ENCODE measurements at places on chromosomes 12 and 14. TPM values are rescaled to one million over a fixed set of nuclear protein-coding genes. Genes with fewer than 3 reads are reported as not detected.

The PPP2R3C gene
- 47.6 TPM for total RNA-seq

The CISTR gene
- total RNA-seq: not detected

The DPPA3 gene
- not detected for total RNA-seq

The COA8 gene
- 21.3 TPM for total RNA-seq

The B4GALNT3 gene
- 0.28 TPM for total RNA-seq

The GPX2 gene
- not detected for total RNA-seq

The ERBB3 gene
- total RNA-seq: 7.6 TPM

The RNASE4 gene
- 234 TPM for total RNA-seq

The BMAL2 gene
- 1.7 TPM for total RNA-seq

The RPGRIP1 gene
- total RNA-seq: 0.19 TPM

The PPM1H gene
- total RNA-seq: 1.4 TPM

The PPP1R1A gene
- 115 TPM for total RNA-seq

The ZNF84 gene
- 14.5 TPM for total RNA-seq

The TSPAN19 gene
- total RNA-seq: 2.7 TPM

The C12orf50 gene
- total RNA-seq: not detected

The KRT78 gene
- not detected for total RNA-seq

The PLEK2 gene
- 1.8 TPM for total RNA-seq

The AQP6 gene
- 0.56 TPM for total RNA-seq

The TOMM20L gene
- not detected for total RNA-seq

The OAS2 gene
- total RNA-seq: 16.5 TPM

The MMP17 gene
- 2.3 TPM for total RNA-seq

The FGD6 gene
- total RNA-seq: 9.6 TPM

The SDR9C7 gene
- not detected for total RNA-seq

The NOC4L gene
- 16.1 TPM for total RNA-seq

The ST8SIA1 gene
- 0.72 TPM for total RNA-seq

The PTCSC3 gene
- total RNA-seq: not detected

The PUS7L gene
- total RNA-seq: 8.5 TPM

The KCNK13 gene
- 5.9 TPM for total RNA-seq

The SLC6A13 gene
- not detected for total RNA-seq

The INSM2 gene
- total RNA-seq: 0.13 TPM

The PIGH gene
- total RNA-seq: 27.7 TPM

The DRAM1 gene
- 37.5 TPM for total RNA-seq

The PIANP gene
- total RNA-seq: not detected

The REC8 gene
- total RNA-seq: 31.4 TPM

The GLS2 gene
- 2.6 TPM for total RNA-seq

The CYP27B1 gene
- 0.19 TPM for total RNA-seq

The SERPINA10 gene
- not detected for total RNA-seq

The KRT80 gene
- total RNA-seq: 0.75 TPM

The ZC2HC1C gene
- 0.48 TPM for total RNA-seq

All from omental fat pad (tissue), 4 donors.